ENCODE measurements at places on chromosomes 3 and 15.

DNA sequence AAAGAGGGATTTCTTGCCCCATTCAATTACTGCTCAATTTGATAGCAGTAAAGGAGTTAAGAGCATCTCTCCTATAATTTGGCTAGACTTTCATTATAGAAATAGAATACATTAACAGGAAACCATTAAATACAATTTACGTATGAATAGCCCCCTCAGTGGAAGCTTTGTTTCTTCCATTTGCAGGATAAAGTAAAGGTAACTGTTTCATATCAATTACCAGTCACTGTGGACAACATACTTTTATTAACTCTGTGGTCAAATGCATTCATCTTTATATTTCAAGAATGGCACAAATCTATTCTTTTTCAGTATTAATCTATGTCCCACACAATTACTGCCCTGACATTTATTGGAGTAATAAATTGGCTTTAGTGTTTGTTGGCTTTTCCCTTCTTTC is 613.4 kb downstream of the NLGN1 start:
- DNase-seq: no peak
- no peaks in the 10 kb centered on the region for H3K27me3 ChIP-seq
- no peak overlapping the region for H3K4me3 ChIP-seq
- H3K27ac ChIP-seq: no peak overlapping the region

- peaks cover 7% of the 10 kb centered on the region for H3K4me1 ChIP-seq
- H3K4me3 ChIP-seq: no peak overlapping the region
- H3K36me3 ChIP-seq: no peaks in the 10 kb centered on the region
- no peak overlapping the region for H3K27ac ChIP-seq
These were observed 175.0 kb upstream of the TLE3 start for GRCh38 chr15:70272565-70273355.

- H3K4me3 ChIP-seq: no peak overlapping the region
- H3K27ac ChIP-seq: no peak overlapping the region
- no peak for DNase-seq
- no peaks in the 10 kb centered on the region for H3K36me3 ChIP-seq
- H3K27me3 ChIP-seq: no peaks in the 10 kb centered on the region
- no peaks in the 10 kb centered on the region for H3K4me1 ChIP-seq
These were observed 1049.1 kb downstream of the ROBO1 start for GRCh38 chr3:78718707-78719106.

- no peak for DNase-seq
- no peak overlapping the region for H3K4me3 ChIP-seq
- H3K27ac ChIP-seq: no peak overlapping the region
- no peaks in the 10 kb centered on the region for H3K27me3 ChIP-seq
These were observed 8.9 kb upstream of the KBTBD8 start for GRCh38 chr3:66989241-66989640.

Data from GM12878 (cell line).